ENCODE measurements at places on chromosomes 6 and 20. TPM values are rescaled to one million over a fixed set of nuclear protein-coding genes. Genes with fewer than 3 reads are reported as not detected.

The FOXP4 gene
- 3.7 TPM for total RNA-seq

The ID4 gene
- 0.89 TPM for total RNA-seq

The PRR18 gene
- total RNA-seq = not detected

The HMGA1 gene
- 1,282 TPM for total RNA-seq

The SNAP91 gene
- total RNA-seq = 0.15 TPM

The APOBEC2 gene
- not detected for total RNA-seq

The CAGE1 gene
- total RNA-seq = not detected

The DNAH8 gene
- total RNA-seq = not detected

The BPI gene
- total RNA-seq = not detected

The CRISP3 gene
- total RNA-seq = not detected

The SLC52A3 gene
- not detected for total RNA-seq

The WDR27 gene
- total RNA-seq = 8.8 TPM

The SLC12A5 gene
- not detected for total RNA-seq

The RWDD2A gene
- 1.6 TPM for total RNA-seq

The SLC26A8 gene
- total RNA-seq = not detected

The RBM39 gene
- total RNA-seq = 104 TPM

The C6orf58 gene
- total RNA-seq = not detected

The AGPAT4 gene
- total RNA-seq = 6.2 TPM

The BPIFA1 gene
- not detected for total RNA-seq

The AVP gene
- total RNA-seq = not detected

The GPLD1 gene
- 0.15 TPM for total RNA-seq

The MCCD1 gene
- total RNA-seq = not detected
